ENCODE measurements at places on chromosomes 4 and X.

DNA sequence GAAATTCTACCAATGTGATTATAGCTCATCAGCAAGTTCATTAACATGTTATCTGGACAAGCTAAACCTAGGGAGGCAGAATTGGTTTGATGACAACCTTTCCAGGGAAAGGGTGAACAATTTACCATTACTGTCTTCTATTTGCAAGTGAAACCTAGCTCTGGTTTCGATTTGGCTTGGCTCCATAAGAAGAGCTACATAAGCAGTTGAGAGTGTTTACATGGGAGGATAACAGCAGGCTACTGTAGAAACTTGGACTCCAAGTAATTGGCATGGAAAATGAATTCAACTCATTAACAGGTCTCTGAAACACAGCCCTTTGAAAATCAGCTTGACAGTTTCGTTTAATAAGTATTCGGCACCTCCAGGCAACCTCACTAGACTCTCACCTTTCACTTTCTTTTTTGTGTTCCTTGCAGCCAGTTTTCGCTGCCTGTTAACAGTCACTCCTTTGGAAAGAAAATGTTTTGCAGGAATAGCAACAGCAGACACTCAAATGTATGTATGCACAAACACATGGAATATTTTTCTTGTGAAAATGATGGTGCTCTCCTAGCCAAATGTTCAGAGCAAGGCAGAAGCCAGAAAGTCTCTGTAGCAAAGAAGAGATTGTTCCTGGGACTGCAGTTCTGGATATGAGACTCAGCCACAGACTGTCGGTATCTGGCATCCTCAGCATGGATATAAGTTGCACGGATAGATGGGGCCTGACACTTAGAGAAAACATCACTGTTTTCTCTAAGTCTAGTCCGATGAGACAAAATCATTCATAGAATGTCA, 27.5 kb downstream of the POU3F4 start:
- no peak for DNase-seq

- DNase-seq, result no peak
Measured at GRCh38 chrX:54116391-54116790, 66.7 kb downstream of the FAM120C start.

DNA sequence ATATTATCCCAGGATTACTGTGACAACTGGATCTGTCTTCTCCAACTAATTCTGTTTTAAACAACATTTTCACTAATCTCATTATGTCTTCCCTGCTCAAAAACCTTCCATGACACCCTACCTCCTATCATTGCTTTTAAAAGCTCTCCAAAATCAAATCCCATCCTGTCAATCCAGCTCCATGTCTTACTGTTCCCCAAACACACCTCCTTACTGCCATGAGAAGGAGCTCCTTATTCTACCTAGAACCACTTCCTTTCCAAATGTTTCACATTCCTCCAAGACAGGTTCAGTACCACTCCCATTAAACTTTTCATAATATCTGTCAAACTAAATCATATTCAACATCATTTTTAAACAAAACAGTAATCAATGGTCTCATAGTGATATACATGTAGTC, 66.9 kb upstream of the WDR17 start:
- no peak for DNase-seq

DNA sequence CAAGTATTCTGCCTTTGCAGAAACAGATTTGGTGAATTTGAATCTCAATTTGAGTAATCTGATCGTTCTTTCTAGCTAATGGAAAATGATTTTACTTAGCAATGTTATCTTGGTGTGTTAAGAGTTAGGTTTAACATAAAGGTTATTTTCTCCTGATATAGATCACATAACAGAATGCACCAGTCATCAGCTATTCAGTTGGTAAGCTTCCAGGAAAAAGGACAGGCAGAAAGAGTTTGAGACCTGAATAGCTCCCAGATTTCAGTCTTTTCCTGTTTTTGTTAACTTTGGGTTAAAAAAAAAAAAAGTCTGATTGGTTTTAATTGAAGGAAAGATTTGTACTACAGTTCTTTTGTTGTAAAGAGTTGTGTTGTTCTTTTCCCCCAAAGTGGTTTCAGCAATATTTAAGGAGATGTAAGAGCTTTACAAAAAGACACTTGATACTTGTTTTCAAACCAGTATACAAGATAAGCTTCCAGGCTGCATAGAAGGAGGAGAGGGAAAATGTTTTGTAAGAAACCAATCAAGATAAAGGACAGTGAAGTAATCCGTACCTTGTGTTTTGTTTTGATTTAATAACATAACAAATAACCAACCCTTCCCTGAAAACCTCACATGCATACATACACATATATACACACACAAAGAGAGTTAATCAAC, 15.3 kb downstream of the PLP1 start:
- no peak for DNase-seq

DNA sequence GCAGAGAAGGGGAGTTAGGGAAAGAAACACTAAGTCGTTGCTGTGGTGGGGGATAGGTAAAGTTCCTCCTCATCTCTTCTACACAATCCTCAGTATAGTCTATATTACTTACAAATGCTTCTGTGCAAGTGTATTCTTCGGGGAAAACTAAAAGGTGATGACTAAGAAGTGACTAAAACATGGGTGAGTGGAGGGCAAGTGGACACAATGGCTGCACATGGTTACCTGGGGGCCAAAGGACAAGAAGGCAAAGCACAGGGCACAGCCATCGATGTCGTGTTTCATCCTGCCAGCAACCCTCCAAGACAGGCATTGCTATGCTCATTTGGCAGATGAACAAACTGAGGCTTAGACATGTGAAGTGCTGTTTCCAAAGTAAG, 35.5 kb upstream of the CCKAR start:
- DNase-seq, result no peak

DNA sequence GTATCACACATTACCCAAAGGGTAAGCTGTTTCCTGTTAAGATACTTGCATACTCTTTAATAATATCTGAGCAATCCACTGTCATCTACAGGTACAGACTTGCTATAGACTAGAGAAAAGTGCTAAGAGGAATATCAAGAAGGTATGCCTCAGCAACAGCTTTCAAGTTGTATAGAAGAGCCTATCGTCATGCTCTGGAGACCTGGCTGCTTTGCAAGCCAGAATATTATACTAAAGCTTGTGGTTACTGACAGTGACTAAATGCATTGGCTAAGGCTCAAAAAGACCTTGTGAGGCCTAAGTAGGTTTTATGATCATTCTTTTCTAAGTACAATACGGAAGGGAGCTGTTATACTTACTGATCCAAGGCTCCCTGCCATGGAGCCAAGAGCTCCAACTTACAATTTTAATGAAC, 11.3 kb downstream of the LAMP2 start:
- no peak for DNase-seq

DNA sequence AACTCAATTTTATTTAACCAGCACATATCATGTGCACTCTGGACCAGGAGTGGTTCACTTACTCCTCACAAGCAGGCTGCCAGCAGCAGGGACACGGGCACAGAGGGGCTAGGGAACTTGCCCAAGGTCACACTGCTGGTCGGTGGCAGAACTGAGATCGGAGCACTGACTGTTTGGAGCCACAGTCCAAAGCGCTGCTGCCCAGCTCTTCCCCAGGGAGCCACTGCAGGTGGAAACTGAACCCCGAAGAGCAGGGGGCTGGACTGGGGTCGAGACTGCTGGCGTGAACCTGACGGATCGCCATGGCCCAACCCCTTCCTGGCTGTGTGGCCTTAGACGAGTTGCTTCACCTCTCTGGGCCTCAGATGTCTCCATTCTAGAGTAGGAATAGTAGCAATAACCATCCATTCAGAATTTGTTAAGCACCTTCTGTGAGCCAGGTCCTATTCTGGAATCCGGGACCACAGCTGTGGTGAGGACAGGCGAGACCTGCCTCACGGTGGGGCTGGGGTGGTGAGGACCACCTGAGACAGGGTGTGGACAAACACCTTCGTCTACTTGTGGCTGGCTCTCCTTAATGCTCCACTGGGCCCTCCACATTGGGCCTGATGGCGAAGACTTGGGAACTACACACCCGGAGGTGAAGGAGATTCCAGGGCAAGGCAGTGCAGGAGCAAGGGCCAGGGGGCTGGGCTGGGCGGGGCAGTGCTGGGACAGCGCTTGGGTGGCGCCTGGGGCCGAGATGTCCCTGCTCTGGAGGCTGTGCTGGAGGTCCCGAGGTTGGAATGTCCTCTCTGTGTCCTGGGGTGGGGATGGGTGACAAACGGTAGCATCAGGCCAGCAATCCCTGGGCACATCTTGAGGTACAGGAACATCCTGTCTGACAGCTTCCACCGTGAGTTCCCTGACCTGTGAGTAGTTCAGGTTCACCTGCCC, 32.0 kb upstream of the KIAA0232 start:
- no peak for DNase-seq

DNA sequence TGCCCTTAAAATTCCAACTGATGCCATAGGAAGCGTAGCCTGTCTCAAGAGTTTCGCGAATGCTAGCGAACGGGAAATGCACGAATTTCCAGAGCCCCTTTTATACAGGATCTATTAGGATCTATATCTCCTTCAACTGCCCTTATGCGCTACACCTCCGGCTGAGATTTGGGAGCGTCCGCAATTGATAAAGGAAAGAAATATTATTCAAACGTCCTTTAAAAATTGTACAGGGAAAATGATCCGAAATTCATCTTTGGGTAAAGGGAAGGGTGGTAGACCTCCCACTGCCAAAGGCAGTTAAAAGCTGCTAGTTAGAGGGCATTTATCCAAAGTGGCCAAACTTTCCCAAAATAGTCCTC, 609 bp downstream of the NR3C2 start:
- DNase-seq, result no peak

- DNase-seq, result no peak
Measured at GRCh38 chr4:141614878-141615586, 21.4 kb upstream of the IL15 start.

DNA sequence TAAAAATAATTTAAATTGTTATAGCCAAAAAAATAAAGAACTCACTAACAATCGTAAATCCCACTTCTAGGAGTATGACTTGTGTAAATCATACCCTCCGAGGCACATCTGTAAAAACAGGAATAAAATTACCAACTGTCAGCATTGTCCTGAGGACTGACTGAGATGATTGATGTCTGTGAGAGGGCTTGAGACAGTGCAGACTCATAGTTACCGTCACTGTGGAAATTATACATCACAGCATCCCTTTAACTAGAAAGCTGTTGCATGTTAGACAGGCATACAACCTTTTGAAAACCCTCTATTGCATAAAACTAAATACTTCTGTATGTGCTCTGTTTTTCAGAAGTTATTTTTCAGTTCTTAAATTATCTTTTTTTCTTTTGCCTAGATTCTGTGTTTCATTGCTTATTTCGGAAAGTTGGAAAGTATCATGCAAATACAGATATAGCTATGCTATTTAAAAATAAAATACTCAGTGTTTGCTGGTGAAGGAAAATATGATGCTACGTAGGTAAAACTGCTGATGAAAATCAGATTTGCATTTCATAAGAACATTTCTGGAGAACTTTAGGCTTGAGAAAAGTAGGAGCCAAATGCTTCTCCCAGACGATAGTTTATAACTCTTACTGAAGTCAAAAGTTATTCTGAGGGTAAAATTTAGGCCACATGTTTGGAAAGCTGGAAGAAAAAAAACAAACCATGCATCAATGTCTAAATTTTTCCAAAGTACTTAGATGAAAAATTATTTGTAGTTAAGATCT, 13.6 kb upstream of the RBPJ start:
- no peak for DNase-seq
